Central memory CD8-positive, alpha-beta T cell (primary cell): ENCODE measurements at places on chromosomes 6 and 20.

GRCh38 chr6:80610846-80611245 is 504.4 kb downstream of the BCKDHB start:
- no peaks in the 10 kb centered on the region for H3K27me3 ChIP-seq
- no peak overlapping the region for H3K27ac ChIP-seq
- no peak for DNase-seq

GRCh38 chr6:85058806-85059205 is 294.4 kb upstream of the TBX18 start:
- DNase-seq: no peak
- H3K4me1 ChIP-seq: no peaks in the 10 kb centered on the region
- no peak overlapping the region for H3K4me3 ChIP-seq

- H3K4me1 ChIP-seq: no peaks in the 10 kb centered on the region
- peaks cover 39% of the 10 kb centered on the region for H3K27me3 ChIP-seq
- H3K4me3 ChIP-seq: no peak overlapping the region
Measured at GRCh38 chr20:19995220-19995863, 21.8 kb upstream of the NAA20 start.

DNA sequence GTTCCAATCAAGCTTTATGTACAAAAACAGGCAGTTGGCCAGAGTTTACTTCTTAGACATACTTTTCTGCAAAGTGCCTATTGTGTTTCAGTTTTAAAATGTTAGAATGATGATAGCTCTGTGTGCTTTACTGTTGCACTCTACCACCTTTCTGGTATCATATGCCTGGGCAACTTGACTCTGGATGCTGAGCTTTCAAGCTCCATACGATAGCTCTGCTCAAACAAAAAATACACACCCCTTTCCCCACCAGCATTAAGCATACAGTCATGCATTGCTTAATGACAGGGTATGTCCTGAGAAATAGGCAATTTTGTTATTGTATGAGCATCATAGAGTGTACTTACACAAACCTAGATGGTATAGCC is 123.1 kb downstream of the RCAN2 start:
- DNase-seq: no peak
- H3K27me3 ChIP-seq: no peaks in the 10 kb centered on the region
- H3K27ac ChIP-seq: no peak overlapping the region

DNA sequence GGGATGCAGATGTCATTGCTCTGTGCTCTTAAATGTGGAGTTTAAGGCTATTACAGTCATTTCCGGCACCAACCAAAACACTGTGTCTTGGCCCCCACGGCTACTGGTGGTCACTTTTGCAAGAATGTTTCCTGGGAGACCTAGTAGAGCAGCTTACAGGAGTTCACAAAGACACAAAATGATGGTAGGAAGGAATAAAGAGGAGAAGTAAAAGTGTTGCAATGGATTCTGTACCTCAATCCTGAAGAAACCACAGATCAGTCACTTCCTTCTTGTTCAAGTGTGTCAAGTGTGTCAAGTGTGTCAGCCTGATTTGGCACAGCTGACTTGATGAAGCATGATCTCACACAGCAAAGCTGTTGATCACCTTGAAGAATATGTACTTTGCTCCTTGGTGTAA is 344.0 kb downstream of the PLCB1 start:
- peaks cover 44% of the 10 kb centered on the region for H3K4me1 ChIP-seq
- no peak for DNase-seq

GRCh38 chr6:30830438-30830837 is 53.9 kb upstream of the DDR1 start:
- H3K27ac ChIP-seq: peak overlapping the region; percentile 73
- no peaks in the 10 kb centered on the region for H3K27me3 ChIP-seq
- no peak for DNase-seq
- peaks cover 47% of the 10 kb centered on the region for H3K4me1 ChIP-seq
- peak overlapping the region; percentile 81 for H3K4me3 ChIP-seq

DNA sequence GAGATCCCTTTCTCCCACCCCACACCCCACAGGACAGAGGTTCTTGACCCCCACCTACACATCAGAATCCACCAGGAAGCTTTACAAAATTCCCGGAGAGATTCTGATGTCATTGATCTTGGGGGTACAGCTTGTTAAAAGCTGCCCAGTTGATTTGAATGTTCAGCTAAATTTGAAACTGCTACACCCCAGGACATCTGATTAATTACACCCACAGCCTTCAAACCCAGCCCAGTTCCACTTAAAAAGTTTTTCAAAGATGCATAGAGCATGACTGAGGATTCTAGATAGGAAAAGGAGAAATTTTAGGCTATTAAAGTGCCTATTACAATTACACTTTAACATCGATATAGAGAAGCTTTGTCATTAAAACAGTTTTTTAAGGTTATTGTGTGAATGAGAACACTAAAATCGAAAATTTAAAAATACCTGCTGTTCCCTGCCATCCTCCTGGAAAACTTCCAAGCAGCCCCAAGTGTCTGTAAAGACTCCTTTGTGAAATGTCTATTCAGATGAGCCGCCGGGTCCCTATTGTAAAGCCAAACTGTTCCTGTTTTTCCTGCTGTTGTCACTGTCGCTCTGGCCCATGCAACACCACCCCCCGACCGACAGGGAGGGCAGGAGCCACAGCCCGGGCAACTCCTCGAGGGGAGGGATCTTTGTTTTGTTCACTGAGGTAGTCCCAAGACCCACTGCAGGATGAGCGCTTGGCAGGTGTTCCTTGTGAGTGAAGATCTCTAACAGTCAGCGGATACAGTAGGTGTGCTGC is 132.5 kb upstream of the PHACTR3 start:
- no peak overlapping the region for H3K4me3 ChIP-seq
- no peak overlapping the region for H3K27ac ChIP-seq
- H3K27me3 ChIP-seq: peaks cover 46% of the 10 kb centered on the region
- no peaks in the 10 kb centered on the region for H3K36me3 ChIP-seq

DNA sequence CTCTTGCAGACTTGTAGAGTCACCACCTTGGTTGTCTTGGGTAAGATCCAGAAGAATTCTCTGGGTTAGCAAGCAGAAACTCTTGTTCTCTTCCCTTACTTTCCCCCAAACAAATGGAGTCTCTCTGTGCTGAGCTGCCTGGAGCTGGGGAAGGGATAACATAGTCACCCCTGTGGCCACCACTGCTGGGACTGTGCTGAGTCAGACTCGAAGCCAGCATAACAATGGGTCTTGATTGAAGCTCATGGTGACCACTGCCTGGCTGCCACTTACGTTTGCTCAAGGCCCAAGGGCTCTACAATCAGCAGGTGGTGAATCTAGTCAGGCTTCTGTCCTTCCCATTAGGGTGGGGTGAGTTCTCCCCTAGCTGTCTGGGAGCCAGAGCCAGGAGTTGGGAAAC is 15.4 kb upstream of the ERVFRD-1 start:
- no peaks in the 10 kb centered on the region for H3K27me3 ChIP-seq
- peaks cover 4% of the 10 kb centered on the region for H3K36me3 ChIP-seq
- no peak overlapping the region for H3K4me3 ChIP-seq
- H3K4me1 ChIP-seq: peaks cover 31% of the 10 kb centered on the region
- no peak for DNase-seq

DNA sequence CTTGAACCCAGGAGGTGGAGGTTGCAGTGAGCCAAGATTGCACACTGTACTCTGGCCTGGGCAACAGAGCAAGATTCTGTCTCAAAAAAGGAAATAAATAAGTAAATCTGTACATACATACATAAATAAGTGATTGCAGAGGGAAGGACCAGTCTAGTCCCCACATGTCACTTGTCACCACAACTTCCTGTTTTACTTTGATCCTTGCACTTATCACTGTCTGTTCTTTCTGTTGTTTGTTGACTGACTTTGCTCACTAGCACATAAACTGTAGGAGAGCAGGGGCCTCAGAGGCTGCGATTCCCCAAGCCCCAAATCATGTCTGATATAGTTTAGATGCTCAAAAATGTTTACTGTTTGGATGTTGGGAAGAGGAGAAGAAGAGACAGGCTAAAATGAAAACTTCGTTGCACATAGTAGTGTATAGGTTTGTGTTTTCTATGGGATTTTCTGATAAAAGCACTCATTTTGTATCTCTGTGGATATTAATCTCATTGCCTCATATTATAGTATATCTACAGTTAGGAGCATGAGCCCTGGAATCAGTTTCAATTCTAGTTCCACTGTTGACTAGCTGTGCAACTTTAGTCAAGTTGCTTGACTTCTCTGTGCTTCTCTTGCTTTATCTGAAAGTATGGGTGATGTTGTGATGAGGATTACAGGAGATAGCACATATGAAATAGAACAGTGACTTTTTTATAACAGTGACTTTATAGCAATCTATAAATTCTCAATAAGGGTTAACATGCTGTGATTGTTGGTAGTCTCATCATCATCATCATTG is 165.0 kb downstream of the TBC1D7 start:
- peaks cover 47% of the 10 kb centered on the region for H3K27me3 ChIP-seq
- peaks cover 5% of the 10 kb centered on the region for H3K4me1 ChIP-seq
- H3K36me3 ChIP-seq: no peaks in the 10 kb centered on the region
- H3K27ac ChIP-seq: no peak overlapping the region
- no peak for DNase-seq
- H3K4me3 ChIP-seq: no peak overlapping the region

DNA sequence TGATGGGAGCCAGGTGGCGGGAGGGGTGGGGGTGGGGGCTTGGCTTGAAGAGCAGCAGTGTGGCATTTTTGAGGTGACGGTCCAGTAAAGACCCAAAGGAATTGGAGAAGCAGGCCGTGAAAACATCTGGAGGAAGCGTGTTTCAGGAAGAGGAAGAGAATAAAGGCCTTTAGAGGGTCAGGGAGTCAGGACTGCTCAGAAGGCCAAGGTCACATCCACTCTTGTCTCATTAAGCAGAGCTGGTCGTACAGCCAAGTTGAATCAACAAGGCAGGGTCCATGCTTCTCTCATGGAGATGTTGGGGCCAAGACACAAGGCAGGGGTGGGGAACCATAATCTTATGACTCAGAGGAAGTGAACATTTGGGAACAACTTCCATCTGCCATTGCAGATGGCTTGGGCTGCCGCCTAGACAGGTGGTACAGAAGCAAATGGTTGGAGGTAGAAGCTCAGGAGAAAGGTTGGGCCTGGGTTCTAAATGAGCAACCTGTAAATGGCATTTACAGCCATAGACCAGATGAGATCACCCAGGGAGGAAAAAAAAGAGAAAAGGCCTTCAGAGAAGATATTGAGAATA is 179.6 kb downstream of the TTLL2 start:
- H3K4me3 ChIP-seq: no peak overlapping the region
- H3K27ac ChIP-seq: no peak overlapping the region
- H3K4me1 ChIP-seq: no peaks in the 10 kb centered on the region
- no peak for DNase-seq
- no peaks in the 10 kb centered on the region for H3K27me3 ChIP-seq
- H3K36me3 ChIP-seq: no peaks in the 10 kb centered on the region

DNA sequence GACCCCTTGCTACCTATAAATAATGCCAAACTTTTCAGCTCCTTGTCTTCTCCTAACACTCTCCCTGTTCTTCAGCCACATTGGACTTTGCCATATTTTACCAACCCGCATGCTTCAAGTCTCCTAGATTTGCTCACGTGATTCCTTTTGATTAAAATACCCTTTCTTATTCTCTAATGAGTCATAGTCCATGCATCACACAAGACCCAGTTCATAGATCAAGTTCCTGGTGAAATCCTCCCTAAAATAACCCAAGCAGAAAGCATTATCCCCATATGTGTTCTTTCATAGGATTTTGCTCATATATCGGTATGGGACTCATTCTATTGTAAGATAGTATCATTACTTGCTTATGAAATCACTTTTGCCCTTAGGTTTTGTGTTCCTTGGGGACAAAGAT is 108.9 kb upstream of the STXBP5 start:
- H3K36me3 ChIP-seq: no peaks in the 10 kb centered on the region
- no peak overlapping the region for H3K27ac ChIP-seq
- no peak overlapping the region for H3K4me3 ChIP-seq
- peaks cover 16% of the 10 kb centered on the region for H3K27me3 ChIP-seq

- no peaks in the 10 kb centered on the region for H3K36me3 ChIP-seq
- no peak overlapping the region for H3K27ac ChIP-seq
- no peak overlapping the region for H3K4me3 ChIP-seq
- DNase-seq: no peak
- no peaks in the 10 kb centered on the region for H3K4me1 ChIP-seq
Measured at GRCh38 chr20:59708326-59708725, 104.0 kb downstream of the PHACTR3 start.

- H3K27me3 ChIP-seq: peaks cover 9% of the 10 kb centered on the region
- H3K4me3 ChIP-seq: peak within 1 kb of the TSS; percentile 73
- H3K36me3 ChIP-seq: no peaks in the 10 kb centered on the region
- H3K27ac ChIP-seq: no peak within 1 kb of the TSS
Measured at GRCh38 chr20:41340327-41341055, at the start of gene LPIN3. TSS of gene LPIN3 (plus strand) at chr20:41340821. CDS start at chr20:41345804, 4,983 bp downstream.

- peak within 1 kb of the TSS; percentile 98 for H3K27ac ChIP-seq
- peaks cover 49% of the 10 kb centered on the region for H3K36me3 ChIP-seq
- peak; percentile 77 for DNase-seq
- no peaks in the 10 kb centered on the region for H3K27me3 ChIP-seq
- peaks cover 62% of the 10 kb centered on the region for H3K4me1 ChIP-seq
Measured at GRCh38 chr6:32666420-32667300, at the start of gene HLA-DQB1. TSS of gene HLA-DQB1 (minus strand) at chr6:32666657. CDS start at chr6:32666607, 50 bp downstream.

DNA sequence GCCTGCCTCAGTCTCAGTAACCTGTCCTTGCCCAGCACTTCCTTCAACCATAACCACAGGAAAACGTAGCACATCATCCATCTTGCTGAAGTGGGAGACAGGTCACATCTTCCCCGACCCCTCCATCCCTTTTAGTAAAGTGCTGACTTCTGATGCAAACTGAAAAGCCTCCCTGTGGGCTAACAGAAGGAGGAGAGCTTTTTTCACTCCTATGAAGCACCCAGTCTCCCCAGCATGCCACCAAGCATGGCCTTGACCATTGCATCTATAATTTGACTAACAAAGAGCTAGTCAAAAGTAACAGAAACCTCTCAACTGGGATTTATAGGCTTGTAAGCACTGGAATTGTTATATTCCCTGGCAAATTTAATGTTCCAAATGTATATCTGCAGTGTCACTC is 288.9 kb upstream of the IRAK1BP1 start:
- H3K36me3 ChIP-seq: no peaks in the 10 kb centered on the region
- no peak overlapping the region for H3K4me3 ChIP-seq
- no peaks in the 10 kb centered on the region for H3K27me3 ChIP-seq

DNA sequence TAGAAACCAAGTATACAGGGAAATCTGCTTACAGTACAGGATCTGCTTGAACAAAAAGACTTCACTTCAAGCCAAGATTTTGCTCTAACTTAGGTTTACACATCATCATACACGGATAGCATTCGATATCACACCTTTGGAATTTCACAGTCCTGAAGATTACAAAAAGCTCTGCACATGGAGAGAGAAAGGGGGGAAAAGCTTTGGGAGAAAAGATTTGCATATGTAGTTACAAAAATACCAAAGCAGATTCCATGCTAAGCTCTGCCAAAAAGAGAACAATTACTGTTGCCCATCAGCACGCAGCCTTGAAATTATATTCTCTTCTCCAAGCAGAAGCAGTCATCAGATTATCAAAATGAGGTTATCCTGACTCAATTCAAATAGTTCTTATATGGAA is 62.0 kb downstream of the HIVEP2 start:
- no peaks in the 10 kb centered on the region for H3K27me3 ChIP-seq
- H3K4me3 ChIP-seq: no peak overlapping the region
- H3K27ac ChIP-seq: no peak overlapping the region
- H3K4me1 ChIP-seq: peaks cover 73% of the 10 kb centered on the region
